ENCODE measurements at places on chromosomes 5 and 9.

DNA sequence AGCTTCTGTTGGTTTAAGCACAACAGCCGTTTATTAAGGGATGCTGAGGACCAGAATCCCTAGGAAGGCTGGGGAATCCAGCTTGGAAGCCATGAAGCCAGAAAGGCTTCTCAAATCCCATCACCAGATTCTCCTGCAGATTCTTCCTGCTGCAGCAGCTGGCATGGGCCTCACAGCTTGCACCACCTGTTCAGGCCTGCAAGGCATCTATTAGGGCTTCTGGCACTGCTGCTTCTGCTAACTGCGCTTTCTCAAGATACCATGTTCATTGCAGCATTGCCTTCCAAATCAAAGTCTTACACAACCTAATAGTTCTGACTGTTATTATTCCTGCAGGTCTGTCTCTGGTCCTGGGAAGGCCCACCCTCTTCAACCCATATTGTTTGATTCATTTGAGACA lies 51.2 kb upstream of the ZNF366 start:
- no peak for DNase-seq

- DNase-seq: no peak
Measured at GRCh38 chr5:156128026-156128425, 198.9 kb upstream of the SGCD start.

DNA sequence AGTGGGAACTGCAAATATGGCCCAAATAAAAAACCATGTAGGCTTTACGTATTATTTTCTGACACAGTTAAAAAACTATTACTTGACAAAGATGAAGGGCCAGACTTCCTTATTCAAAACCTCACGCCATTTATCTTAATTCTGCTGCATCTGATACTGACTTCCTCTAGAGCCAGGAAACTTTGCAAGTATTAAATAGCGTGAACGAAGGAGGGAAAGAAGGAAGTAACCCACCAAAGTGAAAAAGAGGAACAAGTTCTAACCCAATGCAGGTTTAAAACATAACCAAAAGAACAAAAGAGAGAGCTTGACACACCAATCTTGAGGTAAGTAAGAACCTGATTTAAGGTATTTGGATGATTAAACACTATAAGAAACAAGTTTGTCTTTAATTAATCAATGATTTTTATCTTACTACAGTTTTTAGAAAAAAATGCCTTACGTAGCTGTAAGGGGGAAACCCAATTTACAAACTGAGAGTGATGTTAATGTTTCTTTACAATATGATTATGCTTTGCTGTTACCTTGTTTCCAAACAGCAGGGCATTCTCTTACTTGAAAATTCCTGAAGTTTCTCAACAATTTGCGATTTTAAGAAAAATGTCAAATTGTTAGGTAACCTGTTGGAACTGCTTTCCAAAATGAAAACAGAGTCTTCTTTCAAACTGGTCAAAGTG lies at the start of gene GAPT:
Gene GAPT, plus strand, starts transcription at position 220 of the 677 bp plus-strand sequence. CDS start 3,102 bp downstream, outside the sequence.
- no peak for DNase-seq

DNA sequence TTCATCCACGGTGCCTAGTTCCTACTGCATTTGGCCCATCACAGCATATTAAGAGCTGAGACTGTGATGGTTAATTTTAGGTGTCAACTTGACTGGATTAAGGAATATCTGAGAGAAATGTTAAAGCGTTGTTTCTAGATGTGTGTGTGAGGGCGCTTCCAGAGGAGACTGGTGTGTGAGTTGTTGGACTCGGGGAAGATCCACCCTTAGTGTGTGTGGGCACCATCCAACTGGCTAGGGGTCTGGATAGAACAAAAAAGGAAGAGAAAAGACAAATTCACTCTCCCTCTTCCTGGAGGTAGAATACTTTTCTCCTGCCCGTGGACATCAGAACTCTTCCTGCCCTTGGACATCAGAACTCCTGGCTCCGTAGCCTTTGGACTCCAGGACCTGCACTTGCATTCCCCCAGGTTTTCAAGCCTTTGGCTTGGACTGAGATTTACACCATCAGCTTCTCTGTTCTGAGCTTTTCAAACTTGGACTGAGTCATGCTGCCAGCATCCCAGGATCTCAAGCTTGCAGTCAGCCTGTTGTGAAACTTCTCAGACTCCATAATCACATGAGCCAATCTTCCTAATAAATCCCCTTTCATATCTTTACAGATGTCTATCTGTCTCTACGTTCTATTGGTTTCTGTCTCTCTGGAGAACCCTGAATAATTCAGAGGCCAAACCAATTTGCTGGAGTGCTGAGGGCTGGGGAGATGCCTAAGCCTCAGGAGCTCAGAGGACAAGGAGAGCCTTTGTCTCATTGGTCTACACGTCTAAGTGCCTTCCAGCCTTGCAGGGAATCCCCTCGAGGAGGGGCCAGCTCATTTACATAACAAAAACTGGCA lies 164.5 kb downstream of the DCP2 start:
- peak; percentile 77 for DNase-seq

DNA sequence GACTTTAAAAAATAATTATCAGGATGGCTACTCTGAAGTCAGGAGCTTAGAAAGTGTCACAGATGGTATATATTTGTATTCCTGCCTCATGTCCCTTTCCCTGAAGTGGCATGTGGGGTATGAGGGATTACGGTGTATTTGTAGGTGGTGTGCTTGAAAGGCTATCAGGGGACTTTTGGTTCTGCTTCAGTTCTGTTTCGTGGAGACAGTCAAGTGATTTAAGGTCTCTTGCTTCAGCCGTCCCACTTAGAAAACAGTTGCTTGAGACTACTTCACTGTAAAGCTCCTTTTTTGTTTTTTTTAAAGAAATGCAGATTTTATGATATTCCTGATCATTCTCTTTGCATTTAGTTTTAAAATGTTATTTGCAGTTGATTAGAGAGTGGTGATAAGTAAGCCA lies 18.3 kb downstream of the PARP8 start:
- no peak for DNase-seq

GRCh38 chr5:57753446-57753845 lies 270.8 kb upstream of the ACTBL2 start:
- no peak for DNase-seq
